ENCODE measurements at places on chromosomes 12 and 14.

DNA sequence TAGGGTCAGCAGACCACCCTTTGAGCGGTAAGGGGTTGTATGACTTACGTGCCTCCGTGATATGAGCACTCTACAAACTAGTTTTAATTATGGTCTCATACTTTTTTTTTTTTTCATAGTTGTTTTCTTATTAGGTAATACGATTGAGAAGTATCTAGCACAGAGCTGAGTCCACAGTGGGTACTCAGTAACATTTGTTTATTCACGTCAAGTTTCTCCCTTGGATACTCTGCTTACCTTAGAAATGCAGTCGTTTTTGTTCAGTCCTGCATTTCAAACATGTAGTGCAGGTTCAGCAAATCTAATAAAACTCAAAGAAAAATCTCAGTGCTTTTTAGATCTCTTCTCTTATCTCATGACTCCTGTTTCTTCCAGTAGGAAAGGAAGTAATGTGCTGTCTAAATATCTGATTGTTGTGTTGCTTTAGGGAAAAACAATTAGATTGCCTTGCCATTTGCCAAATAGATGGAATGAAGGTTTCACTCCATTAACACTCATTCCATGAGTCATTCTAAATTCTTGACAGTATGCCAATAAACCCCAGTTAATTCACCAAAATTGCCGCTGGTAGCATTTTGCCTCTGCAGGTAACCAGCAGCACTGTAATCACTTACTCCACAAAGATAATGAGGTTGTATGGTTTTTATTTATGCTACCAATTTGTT, 118.9 kb downstream of the PTCSC3 start:
- no peak for DNase-seq

DNA sequence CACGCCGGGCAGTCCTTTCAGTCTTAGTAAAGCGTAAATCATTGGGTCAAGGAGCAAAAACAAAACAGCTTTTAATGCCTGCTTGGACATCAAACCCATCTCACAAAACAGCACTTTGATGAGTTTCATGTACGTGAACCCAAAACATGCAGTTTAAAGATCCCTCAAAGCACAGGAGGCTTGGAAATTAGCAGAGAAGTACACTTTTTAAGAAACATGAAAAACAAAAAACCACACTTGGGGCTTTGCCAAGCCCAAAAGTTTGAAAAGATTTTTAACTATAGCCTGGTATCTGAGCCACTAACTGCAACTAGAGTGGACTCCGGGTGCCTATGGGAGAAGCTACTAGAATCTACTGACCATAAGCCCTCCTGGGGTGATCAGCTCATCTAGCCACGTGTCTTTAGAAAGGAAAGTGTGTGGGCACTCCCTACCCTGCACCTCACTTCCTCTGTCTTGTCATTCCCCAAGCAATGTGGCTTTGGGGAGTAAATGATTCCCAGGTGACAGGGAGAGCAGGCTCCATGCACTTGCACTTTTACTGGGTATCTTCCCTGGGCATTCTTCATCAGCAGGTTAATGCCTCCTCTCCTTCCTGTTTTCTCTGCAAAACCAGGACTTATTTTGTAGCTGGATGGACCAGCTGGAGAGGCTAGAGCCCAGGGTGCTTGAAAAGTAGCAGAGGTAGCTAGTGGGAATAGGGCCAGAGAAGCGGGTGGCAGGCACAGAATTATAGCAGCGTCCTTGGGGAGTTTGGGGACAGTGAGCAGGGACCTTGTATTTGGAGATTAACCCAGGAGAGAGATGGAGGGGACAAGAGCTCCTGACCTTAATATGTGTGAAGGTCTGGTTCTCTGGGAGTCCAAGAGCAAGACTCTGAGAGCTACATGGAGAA, 339.3 kb downstream of the BCL11B start:
- DNase-seq = no peak

DNA sequence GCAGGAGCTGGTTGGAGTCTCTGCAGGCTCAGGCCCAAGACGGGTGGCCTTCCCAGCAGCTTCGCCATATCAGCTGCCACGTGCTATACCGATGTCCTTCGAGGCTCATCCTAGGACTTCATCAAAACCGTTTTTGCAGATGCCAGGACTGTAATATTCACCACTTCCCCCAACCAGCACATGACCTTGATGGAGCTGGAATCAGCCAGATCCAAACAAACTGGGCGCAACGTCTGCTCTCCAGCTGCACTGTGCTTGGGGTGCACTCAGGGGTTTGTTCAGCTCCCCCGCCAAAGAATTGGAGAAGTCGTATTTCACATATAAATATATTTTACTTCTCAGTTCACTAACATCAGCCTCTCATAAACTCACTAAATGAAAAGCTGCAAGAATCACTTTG, 149.5 kb upstream of the DIO3 start:
- DNase-seq = no peak

DNA sequence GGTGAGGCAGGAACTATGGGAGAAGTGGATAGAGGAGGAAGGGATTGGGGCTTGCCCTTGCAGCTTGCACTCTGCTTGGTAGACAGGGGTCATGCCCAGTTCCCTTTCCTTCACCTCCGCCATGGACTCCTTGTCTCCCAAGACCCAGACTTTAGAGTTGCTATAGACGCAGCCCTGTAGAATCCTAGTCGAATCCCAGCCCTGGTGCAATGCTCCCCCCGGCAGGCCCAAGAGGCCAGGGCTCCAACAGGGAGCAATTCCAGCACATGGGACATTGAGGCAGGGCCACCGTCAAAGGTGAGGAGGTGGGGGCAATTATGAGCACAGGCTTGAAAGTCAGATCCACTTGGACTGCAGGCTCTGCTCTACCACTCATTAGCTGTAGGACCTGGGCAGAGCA, 29.5 kb upstream of the BCDIN3D start:
- DNase-seq = no peak

DNA sequence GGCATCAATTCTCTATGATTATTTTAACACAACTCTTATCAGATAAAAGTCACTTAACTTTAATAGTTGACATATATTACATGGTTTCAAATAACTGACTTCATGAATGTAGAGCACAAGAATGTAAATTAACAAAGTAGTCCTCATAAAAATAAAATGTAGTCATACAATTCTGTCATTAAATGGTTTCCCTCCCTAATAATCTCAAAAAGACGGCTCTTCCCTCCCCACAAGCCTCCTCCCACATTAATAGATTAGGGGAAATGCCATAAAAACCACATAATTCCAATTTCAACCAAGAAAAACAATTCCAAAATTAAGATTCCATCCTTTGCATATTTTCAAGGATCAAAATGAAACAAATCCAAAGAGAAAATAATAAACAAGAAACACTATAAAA, 36.7 kb downstream of the SPTLC2 start:
- DNase-seq = no peak

DNA sequence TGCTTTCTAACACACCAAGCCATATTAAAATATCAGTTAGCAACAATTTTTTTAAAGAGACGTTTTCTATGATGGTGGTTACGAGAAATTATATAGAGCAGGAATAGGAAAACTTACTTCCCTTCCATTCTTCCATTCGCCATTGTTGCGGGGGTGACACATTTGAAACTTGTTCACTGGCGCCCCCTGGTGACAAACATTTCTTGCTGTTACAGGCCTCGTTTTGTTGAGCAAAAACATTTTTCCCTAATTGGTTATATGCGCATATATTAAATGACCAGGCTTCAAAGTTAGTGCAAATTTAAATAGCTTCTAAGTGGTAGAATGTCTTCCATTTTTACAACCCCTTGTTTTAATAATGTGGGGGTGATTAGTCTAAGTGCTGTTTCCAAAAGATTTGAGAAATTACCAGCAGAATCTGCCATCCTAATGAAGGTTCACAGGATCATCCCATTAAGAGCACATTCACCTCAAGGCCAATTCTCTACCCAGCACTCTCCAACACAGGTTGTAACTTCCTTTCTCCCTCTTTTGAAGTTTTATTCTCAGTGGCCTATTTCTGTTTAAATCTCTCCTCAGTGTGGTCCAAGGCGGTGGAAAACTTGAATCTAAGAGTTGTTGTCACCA, 1124.7 kb downstream of the FLRT2 start:
- DNase-seq = peak; percentile 33

DNA sequence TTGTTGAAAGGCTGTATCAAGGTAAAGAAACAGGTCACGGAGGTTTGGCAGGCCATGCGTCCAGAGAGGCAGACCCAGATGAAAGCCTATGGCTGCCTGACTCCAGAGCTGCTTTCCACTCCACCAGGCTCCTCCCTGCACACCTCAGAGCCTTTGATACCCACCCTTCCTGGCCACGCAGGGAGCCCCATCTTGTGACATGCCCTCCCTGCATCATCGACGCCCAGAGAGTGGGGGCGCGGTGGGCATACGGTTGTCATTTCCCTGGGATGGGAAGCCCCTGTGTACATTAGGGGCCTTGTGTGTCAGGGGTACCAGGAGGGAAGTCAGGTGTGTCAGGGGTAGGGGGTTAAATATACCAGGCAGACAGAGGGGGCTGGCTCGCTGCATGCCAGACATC, 30.3 kb upstream of the GPR68 start:
- no peak for DNase-seq

- DNase-seq = no peak
Measured at GRCh38 chr14:45095143-45095542, 11.2 kb downstream of the PRPF39 start.

DNA sequence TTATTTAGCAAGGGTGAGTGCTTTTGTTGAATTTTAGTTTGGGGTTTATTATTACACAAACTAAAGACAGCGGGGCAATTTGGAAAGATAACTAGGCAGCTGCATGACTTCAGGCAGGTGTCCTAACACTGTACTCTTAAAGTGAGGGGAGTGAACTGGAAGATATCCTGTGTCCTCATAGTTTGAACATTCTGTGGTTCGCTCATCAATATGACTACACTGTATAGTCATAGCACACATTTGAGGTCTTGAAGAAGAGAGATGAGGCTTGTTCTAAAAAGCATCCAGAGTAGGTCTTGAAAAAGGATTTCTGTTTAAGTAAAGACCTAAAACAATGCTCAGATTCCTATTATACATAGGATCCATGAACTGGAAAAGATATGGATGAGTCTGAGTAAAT, 1.7 kb upstream of the MAP3K9 start:
- DNase-seq = no peak

- no peak for DNase-seq
Measured at GRCh38 chr14:94066089-94066676, 14.8 kb downstream of the DDX24 start.

GRCh38 chr12:92183575-92183974, 37.9 kb upstream of the BTG1 start:
- DNase-seq = no peak

DNA sequence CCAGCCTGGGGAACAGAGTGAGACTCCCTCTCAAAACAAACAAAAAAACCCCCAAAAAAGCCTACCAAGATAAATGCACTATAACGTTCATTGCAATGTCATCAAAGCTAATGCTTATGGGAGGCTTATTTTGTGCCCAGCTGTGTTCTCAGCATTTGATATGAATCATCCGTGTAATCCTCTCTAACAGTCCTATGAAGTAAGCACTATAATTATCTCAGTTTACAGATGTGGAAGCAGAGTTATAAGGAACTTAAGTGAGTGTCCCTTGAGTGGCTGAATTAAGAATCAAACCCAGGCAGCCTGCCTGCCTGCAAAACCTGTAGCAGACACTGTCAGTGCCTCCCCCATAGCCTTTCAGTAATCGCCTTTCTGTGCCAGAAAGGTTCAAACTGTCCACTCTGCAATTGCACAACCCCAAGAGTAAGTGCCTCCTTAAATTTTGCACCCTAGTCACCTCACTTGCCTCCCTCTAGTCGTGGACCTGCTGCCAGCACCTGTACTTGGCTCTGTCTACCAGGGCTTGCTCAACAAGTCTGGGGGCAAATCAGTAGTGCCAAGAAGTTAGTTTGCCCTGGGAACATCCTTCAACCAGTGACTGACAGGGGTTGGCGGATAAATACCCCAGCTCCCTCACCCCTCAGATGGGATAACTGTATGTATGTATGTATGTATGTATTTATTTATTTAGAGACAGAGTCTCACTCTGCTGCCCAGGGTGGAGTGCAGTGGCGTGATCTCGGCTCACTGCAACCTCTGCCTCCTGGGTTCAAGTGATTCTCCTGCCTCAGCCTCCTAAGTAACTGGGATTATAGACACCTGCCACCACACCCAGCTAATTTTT, 23.8 kb upstream of the PPP1CC start:
- DNase-seq = no peak

GRCh38 chr12:66633676-66634075, 45.2 kb downstream of the GRIP1 start:
- DNase-seq = no peak

DNA sequence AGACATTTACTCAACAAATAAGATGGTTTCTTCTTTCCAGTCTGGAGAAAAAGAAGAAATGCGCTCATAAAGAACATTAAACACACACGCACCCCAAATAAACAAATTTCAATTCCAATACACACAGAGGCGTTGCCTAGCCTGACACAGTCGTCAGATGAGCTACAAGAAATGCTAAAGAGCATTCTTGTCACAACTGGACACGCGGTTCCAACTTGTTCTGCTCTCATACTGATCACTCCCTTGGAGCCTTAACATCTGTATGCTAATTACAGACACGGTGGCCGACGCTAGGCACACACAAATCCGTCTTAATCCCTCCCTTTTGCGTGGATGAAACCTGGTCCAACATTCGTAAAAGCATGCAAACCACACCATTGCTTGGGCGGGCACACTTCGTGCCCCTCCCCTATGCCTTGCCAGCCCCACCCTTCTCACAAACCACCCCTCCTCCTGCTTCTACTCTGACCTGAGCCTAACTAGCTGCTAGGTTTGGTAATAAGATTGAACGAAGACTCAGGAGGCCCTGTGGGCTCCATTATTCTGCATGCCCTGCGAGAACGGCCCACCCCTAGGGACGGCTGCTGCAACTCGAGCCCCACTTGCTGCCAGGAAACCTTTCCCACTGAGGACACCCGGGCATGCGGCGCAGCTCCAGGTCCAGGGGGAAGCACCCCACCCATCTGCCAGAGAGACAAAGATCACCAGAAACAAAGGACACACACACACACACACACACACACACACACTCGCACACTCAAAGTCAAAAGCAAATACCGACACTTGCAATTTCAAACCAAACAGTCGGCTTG, 1.2 kb downstream of the KCNK10 start:
- DNase-seq = no peak

- DNase-seq = no peak
Measured at GRCh38 chr12:6302621-6303020, 7.9 kb upstream of the PLEKHG6 start.

DNA sequence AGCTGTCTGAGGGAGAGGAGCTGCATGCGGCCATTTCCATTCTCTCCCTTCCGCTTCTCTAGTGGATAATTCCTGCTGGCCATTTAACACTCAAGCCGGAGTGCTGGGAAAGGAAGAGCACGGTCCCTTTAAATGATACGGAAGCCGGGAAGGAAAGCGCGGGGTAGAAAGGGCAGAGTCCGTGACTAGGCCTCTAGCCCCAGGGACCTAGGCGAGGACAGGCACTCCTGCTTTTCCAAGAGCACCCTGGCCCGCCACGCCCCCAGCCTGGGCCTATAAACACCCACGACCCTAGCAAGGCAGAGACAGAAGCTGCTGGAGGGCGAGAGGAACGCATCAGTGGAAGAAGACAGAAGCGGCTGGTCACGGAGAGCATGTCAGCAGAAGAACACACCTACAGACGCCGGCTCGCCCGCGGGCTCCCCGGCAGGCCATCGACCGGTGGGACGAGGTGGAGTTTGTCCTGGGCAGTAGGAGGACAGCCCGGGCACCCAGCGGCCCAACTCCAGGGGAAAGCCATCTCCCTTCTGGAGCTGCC, 1206.6 kb upstream of the TMEM132C start:
- no peak for DNase-seq

- peak; percentile 67 for DNase-seq
Measured at GRCh38 chr14:91009501-91010152, 50.8 kb downstream of the RPS6KA5 start.

- DNase-seq = no peak
Measured at GRCh38 chr12:64678248-64678647, 68.0 kb downstream of the RASSF3 start.
